Neural cell (in vitro differentiated cells): ENCODE measurements at places on chromosomes 3 and 15. TPM values are rescaled to one million over a fixed set of nuclear protein-coding genes. Genes with fewer than 3 reads are reported as not detected.

RASGRF1 gene
- 11.0 and 17.0 TPM in 2 replicates for polyA plus RNA-seq

ITIH4 gene
- polyA plus RNA-seq: 16.3 and 29.5 TPM in 2 replicates

ATP13A5 gene
- polyA plus RNA-seq: 0.28 TPM in 1 of 2 replicates, not detected in the other

LNP1 gene
- polyA plus RNA-seq: 19.2 and 19.7 TPM in 2 replicates

CTNNB1 gene
- polyA plus RNA-seq: 317 and 323 TPM in 2 replicates

INSYN1 gene
- 21.3 and 23.6 TPM in 2 replicates for polyA plus RNA-seq

GOLGA6B gene
- not detected in 2 replicates for polyA plus RNA-seq

ZPLD1 gene
- 0.50 TPM in 1 of 2 replicates, not detected in the other for polyA plus RNA-seq

PLA1A gene
- not detected in 2 replicates for polyA plus RNA-seq

ADGRG7 gene
- not detected in 2 replicates for polyA plus RNA-seq

SCAMP2 gene
- polyA plus RNA-seq: 4.5 and 10.9 TPM in 2 replicates

OIP5 gene
- polyA plus RNA-seq: 0.92 and 1.7 TPM in 2 replicates

PTPRG gene
- polyA plus RNA-seq: 31.3 and 33.1 TPM in 2 replicates
